ENCODE measurements at places on chromosomes 4 and X.

GRCh38 chr4:48261281-48261680 is 8.4 kb downstream of the TEC start:
- DNase-seq = no peak

DNA sequence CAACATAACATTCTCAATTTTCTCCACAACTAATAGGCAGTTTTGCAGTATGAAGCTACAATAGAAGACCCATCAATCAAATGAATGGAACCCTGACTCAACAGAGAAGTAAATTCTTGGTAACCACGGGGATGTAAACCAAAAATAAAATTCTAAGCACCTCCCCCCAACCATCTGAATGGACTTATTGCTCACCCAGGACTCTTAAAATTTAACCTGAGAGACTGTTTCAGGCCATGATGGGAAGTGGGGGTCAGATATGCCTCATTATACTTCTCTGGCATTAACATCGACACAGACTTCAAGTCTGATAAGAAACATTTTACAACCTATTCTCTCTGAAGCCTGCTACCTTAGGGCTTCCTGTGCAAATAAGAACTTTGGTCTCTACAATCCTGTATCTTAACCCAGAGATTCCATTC is 620.9 kb downstream of the TLL1 start:
- no peak for DNase-seq

DNA sequence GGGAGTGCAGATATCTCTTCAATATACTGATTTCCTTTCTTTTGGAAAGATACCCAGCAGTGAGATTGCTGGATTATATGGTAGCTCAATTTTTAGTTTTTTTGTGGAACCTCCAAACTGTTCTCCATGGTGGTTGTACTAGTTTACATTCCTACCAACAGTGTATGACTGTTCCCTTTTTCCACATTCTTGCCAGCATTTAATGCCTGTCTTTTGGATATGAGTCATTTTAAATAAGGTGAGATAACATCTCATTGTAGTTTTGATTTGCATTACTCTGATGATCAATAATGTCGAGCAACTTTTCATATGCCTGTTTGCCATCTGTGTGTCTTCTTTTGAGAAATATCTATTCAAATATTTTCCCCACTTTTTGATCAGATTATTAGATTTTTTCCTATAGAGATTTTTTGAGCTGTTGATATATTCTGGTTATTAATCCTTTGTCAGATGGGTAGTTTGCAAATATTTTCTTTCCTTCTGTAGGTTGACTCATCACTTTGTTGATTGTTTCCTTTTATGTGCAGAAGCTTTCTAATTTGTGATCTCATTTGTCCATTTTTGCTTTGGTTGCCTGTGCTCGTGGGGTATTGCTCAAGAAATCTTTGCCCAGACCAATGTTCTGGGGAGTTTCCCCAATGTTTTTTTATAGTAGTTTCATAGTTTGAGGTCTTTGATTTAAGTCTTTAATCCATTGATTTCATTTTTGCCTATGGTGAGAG is 552.7 kb downstream of the ZNF674 start:
- no peak for DNase-seq

GRCh38 chr4:187887906-187888305 is 107.7 kb upstream of the ZFP42 start:
- no peak for DNase-seq

DNA sequence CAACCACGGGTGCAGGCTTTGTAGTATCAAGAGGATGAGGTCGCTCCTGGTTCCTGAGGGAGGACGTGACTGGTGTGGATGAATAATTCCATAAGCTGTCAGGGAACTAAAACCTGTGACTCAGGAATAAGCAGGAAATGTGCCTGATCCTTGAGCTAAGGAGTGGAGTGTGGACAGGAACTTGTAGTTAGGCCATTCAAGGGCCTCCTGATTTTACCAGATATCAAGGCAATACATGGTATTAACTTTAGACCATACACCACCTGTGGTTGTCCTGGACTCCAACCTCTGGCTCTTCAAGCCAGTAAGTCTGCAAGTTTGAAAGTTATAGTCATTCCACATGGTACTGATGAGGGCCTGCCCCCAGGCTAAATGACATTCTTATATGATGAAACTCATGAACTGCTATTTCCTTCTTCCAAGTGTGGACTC is 12.1 kb upstream of the ING2 start:
- no peak for DNase-seq

DNA sequence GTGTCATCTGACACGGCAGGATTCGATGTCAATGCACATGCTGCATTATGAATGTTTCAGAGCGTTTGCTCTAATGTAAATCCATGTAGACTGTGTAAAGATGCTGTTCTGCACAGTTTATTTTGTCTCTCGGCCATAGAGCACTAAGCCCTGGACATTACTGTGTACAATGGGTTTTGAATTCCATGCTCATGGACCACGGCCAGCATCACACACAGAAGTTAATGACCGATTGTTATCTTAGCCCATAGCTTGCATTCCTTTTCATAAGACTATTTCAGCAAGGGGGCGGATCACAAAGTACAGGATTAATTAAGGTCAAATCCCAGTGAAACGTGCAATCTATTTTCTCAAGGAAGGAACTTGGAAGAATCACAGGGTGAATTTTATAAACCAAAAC is 286.1 kb upstream of the TENM3 start:
- DNase-seq = no peak

DNA sequence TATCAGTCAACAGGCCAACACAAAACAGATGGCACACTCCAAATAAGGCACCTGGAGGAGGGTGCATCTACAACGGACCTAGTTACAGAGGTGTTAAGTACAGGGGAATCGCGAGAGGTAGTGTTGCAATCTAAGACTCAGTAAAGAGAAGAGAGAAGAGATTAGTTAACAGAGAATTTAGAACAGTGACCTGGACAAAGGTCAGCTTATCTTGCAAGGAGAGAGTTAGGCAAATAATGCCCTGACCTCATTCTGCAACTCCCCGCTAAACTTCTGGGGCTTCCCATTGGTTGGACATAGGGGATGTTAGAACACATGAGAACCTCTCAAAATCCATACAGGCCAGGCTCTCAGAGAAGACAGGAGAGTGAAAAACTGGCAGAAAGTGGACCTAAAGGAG is 289.4 kb upstream of the GK2 start:
- DNase-seq = no peak

DNA sequence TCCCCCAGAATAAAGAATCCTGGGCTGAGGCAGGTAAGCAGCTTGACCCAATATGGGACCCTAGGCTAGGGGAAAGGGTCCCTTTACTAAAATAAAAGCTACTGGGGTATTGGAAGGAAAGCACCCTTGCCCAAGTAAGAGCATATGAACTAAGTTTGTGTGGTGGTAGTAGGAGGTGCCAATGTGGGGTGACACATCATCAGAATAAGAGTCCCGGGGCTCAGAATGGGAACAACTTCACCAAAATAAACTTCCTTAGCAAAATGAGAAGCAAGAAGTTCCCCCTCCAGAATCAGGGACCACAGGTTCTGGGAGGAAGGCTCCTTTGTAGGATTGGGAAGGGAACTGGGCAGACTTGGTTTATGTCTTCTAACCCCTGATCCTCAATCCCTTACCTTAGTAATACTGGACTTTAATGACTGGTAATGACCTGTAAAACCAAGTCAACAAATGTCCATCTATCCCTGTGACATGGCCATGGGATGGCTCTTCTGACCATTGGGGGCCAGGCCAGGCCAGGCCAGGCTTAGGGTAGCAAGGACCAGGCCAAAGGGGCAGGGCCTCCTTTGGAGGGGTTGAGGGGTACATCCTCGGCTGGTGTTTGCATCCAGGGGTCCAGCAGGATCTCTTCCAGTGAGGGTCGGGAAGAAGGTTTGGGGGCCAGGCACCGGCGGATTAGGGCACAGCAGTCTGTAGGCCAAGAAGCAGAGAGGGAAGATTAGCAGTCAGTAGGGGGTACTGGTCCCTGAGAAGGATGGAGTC is 2.3 kb upstream of the SLC35A2 start:
- no peak for DNase-seq

DNA sequence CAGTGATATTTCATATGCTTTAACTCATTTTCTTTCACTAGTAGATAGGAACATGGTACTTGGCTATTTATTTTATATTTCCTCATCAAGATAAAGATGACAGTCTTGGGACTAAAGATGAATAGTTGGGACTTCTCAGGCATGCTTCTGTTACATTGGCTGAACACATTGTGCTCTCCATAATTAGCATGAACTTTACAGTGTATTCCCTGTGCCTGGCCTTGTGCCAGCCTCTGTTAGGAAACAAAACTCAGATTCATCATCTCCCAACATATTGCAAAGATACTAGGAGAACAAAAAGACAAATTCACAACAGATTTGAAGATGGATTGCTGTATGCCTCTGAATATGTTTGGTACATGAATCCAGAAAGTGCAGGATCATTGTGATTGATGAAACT is 26.4 kb downstream of the GRIA2 start:
- no peak for DNase-seq

DNA sequence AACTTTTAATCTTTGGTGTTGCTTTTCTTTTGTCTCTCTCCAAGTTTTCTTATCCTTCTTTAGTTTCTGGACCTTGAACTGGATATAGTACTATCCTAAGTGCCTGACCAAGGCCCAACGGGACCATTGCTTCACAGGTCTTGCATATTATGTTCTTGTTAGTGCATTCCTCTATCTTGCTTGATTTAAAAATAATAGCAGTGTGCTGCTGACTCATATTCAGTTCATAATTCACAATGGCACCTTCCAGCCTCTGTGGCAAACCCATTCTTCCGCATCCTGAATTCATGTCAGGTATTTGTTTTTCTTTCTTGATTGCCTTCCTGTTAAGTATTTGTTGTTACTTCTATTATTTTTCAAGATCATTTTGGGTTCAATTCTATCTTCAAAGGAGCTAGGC is 197.1 kb upstream of the GIMD1 start:
- no peak for DNase-seq

GRCh38 chr4:28435314-28435713 is 1574.7 kb downstream of the STIM2 start:
- DNase-seq = no peak

GRCh38 chr4:147037069-147037468 is 91.4 kb upstream of the TTC29 start:
- DNase-seq = no peak

DNA sequence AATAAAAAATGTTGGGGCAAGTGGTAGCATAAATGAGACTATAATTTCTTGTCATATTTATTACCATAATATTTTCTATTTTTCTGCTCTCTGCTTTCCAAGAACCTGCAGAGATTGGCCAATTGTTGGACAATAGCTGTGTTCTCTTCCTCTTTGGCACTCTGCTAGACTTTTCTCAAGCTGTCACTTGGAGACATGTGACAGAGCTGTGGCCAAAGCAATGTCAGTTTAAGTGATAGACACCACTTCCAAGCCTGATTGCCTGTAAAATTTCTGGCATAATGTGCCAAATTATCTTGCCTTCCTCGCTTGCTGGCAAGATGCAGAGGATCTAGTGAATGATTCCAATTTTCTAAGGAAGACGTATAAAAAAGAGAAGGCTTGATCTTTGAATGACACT is 162.2 kb upstream of the NDST4 start:
- DNase-seq = no peak

GRCh38 chr4:20987191-20987590 is 286.9 kb downstream of the PACRGL start:
- DNase-seq = no peak

DNA sequence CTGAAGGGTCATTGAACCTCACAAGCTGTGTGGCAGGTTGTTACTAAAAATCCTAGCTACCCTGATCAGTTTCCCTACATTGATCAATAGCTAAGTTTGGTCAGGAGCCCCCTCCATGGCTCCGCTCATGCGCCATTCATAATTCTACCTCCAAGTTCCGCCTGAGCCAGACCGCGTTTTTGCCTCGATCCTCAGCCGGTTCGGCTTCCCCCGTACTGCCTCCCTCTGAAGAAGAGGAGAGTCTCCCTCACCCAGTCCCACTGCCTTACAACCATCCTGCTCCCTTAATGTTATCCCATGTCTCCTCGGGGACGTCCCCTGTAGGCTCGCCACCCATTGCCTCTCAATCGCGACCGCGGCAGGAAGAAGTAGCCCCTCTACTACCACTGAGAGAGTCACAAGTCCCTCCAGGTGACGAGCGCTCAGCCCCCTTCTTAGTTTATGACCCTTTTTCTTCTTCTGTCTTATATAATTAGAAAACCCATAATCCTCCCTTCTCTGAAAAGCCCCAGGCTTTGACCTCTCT is 158.2 kb downstream of the DEFB131A start:
- no peak for DNase-seq

- DNase-seq = no peak
These were observed 74.4 kb downstream of the TMA16 start for GRCh38 chr4:163568843-163569242.

DNA sequence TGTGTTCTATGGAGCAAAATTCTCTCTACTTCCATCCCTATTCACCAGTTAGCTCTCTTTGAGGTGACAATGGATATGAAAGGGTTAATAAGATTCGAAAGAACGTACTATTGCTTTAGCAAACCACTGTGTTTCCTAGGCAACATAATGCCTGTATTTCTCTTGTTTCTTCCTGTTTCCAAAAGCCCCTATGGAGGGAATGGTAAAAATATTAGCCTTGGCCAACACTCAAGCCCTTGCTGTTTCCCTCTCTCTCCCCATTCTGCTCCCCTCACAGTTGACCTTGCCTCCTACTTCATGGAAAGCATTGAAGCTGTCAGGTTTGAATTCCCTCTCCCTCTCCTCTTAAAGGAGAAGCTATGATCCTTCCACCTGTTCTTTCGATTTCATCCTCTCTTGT is 9.6 kb upstream of the PGRMC1 start:
- DNase-seq = no peak

GRCh38 chr4:185020293-185020808 is 2.1 kb downstream of the HELT start:
- DNase-seq = no peak

GRCh38 chr4:81723927-81724587 is 252.3 kb upstream of the RASGEF1B start:
- peak; percentile 1 for DNase-seq

GRCh38 chrX:139909712-139910111 is 23.1 kb downstream of the ATP11C start:
- DNase-seq = no peak

DNA sequence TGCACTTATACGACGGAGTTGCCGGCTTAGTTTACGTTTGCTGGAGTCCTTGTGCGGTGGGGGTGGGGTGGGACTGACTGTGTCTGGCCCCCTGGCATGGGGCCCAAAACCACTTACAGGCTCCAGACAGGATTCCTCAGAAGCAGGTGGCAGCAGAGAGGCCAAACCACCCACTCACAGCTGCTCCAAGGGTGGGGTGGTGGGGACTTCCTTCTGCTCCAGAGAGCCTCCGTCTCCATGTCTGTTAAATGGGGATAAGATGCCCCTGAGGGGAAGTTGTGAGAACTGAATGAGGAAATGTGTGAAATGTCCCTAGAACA is 36.7 kb downstream of the PSAPL1 start:
- DNase-seq = no peak

- DNase-seq = no peak
These were observed 651 bp upstream of the SAP30 start for GRCh38 chr4:173370130-173370476.

DNA sequence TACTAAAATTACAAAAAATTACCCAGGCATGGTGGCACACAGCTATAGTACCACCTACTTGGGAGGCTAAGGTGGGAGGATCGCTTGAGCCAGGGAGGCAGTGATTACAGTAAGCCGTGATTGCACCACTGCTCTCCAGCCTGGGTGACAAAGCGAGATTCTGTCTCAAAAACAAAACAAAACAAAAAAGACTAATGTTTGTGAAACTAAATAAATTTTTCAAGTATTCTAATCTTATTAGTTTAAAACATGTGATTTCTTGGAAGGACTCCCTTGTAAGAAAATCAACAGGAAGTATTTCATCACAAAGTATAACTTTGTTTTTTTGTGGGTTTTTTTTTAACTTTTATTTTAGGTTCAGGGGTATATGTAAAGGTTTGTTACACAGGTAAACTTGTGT is 89.6 kb downstream of the EGF start:
- no peak for DNase-seq

- no peak for DNase-seq
These were observed 62.4 kb downstream of the ATXN3L start for GRCh38 chrX:13257223-13258051.
